ENCODE measurements at places on chromosomes 3 and 15.

GRCh38 chr3:170982733-170983132 is 43.8 kb downstream of the SLC2A2 start:
- DNase-seq, result no peak

DNA sequence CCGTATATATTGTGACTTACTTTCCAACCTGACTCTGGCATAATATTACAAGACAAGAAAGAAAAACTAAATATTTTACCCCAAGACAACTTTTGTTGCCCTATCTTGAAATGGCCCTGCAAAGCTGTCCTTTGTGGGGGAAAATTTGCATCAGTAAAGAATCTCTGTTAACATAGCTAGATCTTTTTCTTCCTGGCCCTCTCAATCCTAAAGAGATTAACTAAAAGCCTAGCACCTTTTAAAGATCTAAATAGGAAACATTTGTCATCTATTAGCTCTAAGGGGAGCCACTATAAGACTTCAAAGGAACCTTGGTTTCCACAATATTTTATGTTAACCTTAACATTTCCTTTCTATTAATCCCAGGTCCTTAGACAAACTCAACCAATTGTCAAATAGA is 199.0 kb upstream of the SLITRK3 start:
- no peak for DNase-seq

- DNase-seq, result no peak
These were observed 21.5 kb downstream of the CFAP161 start for GRCh38 chr15:81155375-81156218.

DNA sequence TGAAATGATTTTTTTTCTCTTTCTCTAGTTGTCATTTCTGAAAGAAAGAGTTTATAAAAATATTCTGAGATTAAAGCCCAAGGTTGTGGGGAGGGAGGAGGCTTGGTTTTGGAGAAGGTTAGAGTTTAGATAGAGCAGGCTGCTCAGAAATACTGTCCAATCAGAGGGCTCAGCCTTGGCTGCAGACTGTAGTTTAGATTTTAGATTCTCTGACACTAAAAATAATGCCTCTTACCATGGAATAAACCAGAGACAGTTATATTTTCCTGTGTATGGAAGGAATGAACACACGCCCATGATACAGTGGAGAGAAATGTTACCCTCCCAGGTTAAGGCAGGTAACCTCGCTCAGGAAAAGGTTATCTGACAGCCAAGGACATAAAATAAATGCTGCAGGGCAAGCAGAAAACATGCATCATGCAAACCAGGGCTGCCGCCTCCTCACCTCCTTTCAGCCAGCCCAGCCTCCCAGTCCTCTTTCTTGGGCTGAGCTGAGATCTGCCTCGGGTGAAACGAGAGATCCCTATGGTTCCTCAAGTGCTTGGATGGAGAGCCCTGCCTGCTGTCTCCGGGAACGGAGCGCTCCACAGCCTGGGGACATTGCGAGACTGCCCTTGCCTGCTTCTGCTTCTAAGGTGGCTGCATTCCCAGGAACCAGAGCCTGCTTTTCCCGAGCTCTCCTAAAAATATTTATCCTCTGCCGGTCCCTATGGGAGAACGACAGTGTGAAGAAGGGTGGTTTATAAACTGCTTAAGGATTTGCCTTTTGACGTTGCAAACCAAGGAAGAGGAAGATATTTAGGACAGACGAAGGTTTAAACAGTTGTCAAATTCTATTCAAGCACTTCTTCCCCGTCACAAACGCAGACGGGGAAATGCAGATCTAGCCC is 848 bp downstream of the NCEH1 start:
- DNase-seq, result peak; percentile 18

- no peak for DNase-seq
These were observed 766.8 kb downstream of the TBL1XR1 start for GRCh38 chr3:176430244-176431037.

DNA sequence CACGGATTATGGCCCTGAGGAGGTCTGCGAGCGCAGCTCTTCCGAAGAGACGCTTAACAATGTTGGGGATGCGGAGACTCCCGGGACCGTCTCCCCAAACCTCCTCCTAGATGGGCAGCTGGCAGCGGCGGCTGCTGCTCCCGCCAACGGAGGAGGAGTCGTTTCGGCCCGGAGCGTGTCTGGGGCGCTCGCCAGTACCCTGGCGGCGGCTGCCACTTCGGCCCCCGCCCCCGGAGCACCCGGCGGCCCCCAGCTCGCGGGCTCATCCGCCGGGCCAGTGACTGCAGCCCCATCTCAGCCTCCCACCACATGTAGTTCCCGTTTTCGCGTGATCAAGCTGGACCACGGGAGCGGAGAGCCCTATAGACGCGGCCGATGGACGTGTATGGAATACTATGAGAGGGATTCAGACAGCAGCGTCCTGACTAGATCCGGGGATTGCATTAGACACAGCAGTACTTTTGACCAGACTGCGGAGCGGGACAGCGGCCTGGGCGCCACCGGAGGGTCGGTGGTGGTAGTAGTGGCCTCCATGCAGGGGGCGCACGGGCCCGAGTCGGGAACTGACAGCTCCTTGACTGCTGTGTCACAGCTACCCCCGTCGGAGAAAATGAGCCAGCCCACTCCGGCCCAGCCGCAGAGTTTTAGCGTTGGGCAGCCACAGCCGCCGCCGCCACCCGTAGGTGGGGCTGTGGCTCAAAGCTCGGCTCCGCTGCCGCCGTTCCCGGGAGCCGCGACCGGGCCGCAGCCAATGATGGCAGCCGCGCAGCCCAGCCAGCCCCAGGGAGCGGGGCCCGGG is 1.6 kb downstream of the TSC22D2 start:
- peak; percentile 78 for DNase-seq

- DNase-seq, result no peak
These were observed 21.4 kb downstream of the ARHGEF26 start for GRCh38 chr3:154142608-154143007.

DNA sequence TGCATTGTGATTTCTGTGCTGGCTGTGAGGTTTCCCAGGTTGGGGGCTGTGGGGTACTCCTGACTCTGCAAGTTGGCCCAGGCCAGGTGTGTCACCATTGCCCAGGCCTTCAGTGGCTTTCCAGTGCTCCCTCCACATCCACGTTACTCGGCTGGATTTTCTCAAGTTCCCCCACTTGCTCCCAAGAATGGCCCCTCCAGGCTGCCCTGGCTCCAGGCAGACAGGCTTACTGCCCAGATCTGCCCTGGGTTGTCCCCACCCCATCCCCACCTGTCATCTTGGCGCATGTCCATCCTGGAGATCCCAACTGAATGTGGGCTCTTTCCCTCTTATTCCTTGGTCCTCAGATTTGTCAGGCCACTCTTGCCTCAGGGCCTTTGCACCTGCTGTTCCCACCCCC is 3.6 kb downstream of the APBA2 start:
- DNase-seq, result no peak

GRCh38 chr15:90799639-90800170 is 68.7 kb upstream of the FURIN start:
- no peak for DNase-seq

GRCh38 chr15:47961401-47962090 is 159.2 kb upstream of the SLC24A5 start:
- DNase-seq, result no peak

DNA sequence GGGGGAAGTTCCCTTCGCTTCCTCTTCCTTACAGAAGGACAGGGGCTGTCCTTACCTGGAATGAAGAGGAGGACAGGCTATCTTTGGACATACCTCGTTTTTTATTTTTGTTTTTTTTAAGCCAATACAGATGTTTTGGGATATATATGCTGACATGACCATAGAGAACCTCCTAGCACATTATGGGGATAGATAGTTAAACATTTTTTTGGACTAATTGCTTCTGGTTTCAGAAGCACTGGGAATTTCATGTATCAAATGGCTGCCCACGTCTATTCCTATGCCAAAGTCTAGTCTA is 238.2 kb upstream of the BHLHE40 start:
- no peak for DNase-seq

DNA sequence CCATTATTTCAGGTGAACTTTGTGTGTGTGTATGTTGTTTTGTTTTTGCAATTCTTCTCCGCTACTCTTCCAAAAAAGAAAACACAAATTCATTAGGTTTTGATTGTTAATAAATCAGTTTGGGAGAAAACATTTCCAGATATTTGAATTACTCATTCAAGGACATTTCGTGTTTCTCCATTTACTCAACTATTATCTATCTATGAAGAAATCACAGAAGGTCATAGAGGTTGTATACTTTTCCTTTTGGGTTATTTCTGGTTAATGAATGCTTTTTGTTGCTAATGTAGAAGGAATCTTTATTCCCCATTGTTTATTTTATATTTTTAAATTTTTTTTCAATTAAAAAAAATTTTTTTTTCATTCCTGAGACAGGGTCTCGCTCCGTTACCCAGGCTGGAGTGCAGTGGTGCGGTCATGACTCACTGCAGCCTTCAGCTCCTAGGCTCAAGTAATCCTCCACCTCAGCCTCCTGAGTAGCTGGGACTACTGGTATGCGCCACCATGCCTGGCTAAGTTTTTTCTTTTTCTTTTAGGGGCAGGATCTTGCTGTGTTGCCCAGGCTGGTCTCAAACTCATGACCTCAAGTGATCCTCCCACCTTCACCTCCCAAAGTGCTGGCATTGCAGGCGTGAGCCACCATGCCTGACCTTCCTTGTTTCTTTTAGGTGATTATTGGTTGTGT is 28.4 kb downstream of the IGF1R start:
- no peak for DNase-seq

DNA sequence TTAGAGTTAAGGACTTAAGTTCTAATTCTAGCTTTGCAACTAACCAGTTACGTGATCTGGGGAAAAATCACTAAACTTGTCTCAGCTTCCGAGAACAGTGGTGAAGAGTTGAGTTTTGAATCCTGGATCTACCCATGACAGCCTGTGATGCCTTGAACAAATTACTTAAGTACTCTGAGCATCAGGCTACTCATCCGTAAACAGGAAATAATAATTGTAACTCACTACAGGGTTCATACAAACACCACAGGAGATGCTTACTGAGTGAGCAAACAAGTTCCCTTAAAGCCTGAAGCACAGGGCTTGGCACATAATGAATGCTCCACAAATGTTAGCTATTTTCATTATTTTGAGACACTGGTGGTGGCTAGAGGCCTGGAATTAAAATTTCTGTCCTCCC is 158.8 kb downstream of the ERC2 start:
- no peak for DNase-seq

GRCh38 chr15:25890529-25890928 is 27.4 kb upstream of the ATP10A start:
- DNase-seq, result no peak

DNA sequence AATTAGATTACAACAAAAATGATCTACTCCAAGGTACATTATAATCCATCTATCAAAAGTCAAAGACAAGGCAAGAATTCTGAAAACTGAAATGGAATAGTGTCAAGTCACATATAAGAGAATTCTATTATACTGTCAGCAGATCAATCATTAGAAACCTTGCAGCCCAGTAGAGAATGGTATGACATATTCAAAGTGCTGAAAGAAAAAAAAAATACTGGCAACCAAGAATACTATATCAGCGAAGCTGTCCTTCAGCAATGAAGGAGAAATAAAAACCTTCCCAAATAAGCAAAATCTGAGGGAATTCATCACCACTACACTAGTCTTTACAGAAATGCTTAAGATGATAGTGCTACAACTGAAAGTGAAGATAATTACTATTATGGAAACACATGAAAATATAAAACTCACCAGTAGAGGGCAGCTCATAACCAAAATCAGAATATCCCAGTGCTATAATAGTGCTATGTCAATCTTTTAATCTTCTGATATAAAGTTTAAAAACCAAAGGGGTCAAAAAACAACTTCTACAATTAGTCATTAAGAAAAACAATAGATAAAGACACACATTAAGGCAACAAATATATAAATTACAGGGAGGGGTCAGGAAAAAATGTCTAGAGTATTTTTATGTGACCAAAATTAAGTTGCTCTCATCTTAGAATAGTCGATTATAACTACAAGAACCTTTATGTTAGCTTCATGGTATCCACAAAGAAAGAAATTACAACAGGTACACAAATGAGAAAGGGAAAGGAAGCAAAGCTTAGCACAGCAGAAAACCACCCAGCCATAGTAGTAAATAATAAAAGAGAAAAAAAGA is 190.7 kb upstream of the CNTN6 start:
- DNase-seq, result no peak

GRCh38 chr3:172192830-172193415 is 153.5 kb downstream of the FNDC3B start:
- no peak for DNase-seq

GRCh38 chr15:68814596-68814995 is 6.1 kb downstream of the ANP32A start:
- DNase-seq, result no peak

DNA sequence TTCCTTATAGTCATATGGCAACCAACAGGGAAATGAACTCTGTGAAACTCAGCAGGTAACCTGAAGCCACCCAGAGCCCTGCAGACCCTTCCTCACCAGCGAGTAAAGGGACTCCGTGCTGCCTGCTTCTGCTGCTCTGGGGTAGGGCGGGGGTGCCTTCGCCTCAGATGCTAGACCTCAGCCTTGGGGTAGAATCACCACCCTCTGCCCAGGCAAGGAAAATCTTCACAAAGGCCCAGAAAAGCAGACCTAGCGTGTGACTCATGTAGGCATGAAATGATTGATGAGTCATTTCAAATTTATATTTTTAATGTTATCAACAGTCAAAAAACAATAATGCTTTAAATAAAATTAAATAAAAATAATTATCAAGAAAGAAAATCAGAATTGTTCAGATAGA is 6.6 kb downstream of the STIMATE start:
- DNase-seq, result peak; percentile 62

DNA sequence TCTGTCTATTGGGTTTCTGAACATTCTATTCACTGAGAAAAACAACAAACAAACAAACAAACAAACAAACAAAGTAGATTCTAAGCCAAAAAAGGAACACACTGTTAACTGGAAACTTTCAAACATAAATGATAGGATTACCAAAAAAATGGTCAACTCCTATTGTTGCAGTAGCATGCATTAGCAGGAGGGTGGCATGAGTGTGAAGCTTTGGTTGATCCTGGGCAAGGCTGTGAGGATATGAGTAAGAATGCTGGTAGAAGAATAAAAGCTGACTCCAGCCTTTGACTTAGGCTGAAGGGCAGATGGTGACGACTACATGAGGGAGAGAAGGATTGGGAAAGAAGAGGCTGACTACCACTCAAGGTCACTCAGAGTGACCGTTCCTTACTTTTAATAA is 810.3 kb downstream of the VGLL3 start:
- no peak for DNase-seq
